Glutamatergic neuron (in vitro differentiated cells): ENCODE measurements at places on chromosomes 11 and 22.

DNA sequence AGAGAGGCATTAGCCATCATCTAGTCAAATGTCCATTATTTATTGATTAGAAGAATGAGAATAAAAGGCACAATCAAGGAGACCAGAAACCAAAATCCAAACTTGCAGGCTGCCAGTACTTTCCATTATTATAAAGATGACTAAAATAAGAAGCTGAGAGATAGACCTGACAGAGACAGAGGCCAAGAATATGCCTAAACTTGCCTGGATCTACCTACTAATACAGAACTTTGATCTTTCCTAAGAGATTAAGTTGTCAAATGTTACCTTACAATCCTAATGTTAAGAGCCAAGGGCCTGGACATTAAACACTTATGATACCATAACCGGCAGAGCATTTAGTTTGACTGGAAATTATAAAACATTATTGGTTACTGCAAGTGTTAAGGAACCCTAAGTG is 6.2 kb downstream of the LGR4 start:
- DNase-seq = no peak

DNA sequence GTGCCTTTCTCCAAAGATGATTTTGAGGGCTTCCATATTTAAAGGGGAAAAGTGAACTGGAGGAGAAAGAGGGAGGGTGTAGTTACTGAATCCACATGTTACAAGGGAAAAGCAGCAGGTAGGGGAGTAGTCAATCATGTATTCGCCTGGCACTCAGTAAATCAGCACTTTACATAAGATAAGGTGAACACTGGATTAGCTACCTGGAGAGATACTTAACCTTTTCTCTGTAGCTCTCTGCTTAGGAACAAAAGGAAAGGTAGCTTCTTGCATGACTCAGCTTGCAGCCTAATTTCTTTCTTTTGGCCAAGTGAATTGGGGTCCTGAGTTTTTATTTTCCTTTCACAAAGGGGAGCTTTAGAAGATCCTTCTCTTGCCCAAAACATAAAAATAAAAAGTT is 43.3 kb upstream of the PHF21B start:
- no peak for DNase-seq

DNA sequence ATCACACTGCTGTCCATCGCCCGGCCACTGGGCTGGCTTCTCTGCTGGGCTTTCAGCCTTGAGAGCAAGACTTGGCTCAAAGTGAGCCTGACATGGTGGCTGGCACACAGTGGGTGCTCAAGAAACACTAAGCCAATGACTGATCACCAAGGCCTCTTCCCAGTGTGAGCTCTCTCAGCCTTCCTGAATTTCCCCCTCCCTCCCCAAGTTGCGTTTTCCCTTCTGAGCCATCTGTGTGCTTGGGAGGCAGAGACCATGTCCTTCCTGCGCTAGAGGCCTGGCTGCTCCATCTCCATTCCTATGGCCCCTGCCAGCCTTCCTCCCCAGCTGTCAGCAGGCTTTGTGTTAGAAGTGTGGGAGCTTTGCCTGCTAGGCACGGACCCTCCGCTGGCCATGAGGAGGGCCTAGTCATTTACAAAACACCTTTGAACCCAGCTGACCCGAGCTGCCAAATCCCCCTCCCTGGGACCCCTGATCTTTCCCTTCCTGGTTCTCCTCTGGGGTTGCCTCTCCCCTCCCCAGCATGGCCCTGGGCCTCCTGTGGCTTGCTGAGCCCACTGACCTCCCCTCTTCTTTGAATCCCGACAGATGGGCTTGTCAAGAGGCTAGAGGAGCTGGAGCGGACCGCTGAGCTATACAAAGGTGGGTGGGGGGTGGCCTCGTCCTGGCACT is 13.2 kb downstream of the PICK1 start:
- DNase-seq = no peak

DNA sequence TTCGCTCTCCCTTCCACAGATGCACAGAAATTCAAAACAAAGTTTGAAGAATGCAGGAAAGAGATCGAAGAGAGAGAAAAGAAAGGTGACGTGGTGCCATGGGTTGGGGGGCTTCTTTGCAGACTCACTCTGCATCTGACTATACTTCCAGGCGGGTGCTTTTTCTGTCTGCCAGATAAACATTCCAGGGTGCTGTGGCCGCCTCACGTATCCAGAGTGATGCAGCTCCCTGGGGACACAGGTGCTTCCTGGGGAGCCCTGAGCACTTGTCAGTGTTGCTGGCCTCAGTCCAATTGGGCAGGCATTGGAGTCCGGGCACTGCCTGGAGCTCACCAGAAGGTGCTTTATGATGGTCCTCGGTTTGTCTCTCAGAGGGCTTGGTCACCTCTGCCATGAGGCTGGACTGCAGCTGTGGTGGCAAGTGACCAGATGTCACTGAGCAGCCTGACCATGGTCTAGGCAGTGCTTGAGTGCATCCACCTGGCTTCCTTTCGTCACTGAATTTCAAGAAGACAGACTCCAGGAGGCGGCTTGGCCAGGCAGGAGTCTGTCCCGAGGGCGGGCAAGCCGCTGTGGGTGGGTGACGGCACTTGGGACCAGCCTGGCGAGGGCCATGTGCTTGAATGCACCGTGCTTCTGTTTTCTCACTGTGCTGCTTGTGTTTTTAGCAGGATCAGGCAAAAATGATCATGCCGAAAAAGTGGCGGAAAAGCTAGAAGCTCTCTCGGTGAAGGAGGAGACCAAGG is 5.1 kb upstream of the ZDHHC8 start:
- no peak for DNase-seq

GRCh38 chr11:130721023-130721681 is 195.1 kb downstream of the SNX19 start:
- no peak for DNase-seq

DNA sequence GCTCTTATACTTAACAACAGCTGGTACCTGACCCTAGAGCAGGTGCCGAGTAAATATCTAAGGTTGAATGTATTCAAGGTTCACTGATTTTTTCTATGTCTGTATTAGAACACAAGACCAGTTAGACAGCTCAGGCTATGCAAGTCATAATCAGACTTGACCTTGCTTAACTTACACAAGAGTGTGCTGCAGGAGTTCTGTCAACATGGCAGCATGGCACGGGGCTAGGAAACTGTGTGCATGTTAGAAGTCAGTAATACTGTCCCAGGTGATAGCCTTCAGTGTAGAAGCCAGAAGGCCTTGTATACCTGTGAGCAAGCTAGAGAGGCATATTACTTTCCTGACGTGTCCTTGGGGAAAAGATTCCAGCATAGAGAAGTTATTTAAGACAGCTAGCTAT is 253.1 kb downstream of the FAT3 start:
- DNase-seq = no peak

- no peak for DNase-seq
Measured at GRCh38 chr11:70415191-70415590, 16.9 kb downstream of the CTTN start.

- no peak for DNase-seq
Measured at GRCh38 chr11:65617990-65618751, 2.6 kb downstream of the PCNX3 start.

GRCh38 chr11:61928606-61929005 is 11.2 kb upstream of the RAB3IL1 start:
- no peak for DNase-seq

DNA sequence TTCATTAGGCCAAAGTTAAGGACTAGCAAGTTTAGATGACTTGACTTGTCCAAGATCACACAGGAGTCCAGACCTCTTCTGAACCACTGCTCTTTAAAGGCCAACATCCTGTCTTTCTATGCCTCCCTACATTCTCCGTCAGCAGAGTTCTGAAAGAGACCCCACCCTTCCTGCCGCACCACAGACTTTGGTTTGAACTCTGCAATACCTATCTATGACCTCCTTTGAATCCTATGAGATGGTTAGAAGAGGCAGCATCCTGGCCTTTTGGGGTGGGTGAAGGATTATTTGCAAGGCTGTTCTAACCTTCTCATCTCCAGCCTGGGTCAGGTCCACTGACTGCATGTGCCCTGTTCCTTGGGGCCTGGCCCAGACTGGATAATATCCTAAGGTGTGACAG is 4.3 kb upstream of the RRM1 start:
- DNase-seq = no peak

DNA sequence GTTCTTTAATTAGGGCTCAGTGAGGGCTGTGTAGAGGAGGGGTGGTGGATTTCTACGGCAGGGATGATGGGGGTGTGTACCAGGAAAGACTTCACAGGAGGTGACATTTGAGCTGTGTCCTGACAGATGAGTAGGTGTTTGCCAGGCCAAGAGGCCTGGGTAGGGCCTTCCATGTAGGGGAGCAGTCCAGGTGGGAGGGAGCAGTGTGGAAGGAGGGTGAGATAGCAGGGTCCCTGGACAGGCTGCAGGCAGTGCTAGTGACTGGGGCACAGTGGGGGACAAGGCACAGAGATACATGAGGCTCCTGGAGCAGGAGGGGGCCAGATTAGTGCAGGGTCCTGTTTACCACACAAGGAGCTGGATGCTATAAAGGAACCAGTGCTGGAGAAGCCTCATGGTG is 147.9 kb upstream of the CADM1 start:
- no peak for DNase-seq

- DNase-seq = no peak
Measured at GRCh38 chr11:66124564-66124963, 54.5 kb downstream of the PACS1 start.

GRCh38 chr11:94546162-94546470 is 2.4 kb downstream of the FUT4 start:
- no peak for DNase-seq

GRCh38 chr22:28047740-28048139 is 128.7 kb upstream of the PITPNB start:
- no peak for DNase-seq

- DNase-seq = no peak
Measured at GRCh38 chr11:15958910-15959309, 397.4 kb downstream of the SOX6 start.

- DNase-seq = no peak
Measured at GRCh38 chr22:19397734-19398104, 33.8 kb downstream of the HIRA start.

DNA sequence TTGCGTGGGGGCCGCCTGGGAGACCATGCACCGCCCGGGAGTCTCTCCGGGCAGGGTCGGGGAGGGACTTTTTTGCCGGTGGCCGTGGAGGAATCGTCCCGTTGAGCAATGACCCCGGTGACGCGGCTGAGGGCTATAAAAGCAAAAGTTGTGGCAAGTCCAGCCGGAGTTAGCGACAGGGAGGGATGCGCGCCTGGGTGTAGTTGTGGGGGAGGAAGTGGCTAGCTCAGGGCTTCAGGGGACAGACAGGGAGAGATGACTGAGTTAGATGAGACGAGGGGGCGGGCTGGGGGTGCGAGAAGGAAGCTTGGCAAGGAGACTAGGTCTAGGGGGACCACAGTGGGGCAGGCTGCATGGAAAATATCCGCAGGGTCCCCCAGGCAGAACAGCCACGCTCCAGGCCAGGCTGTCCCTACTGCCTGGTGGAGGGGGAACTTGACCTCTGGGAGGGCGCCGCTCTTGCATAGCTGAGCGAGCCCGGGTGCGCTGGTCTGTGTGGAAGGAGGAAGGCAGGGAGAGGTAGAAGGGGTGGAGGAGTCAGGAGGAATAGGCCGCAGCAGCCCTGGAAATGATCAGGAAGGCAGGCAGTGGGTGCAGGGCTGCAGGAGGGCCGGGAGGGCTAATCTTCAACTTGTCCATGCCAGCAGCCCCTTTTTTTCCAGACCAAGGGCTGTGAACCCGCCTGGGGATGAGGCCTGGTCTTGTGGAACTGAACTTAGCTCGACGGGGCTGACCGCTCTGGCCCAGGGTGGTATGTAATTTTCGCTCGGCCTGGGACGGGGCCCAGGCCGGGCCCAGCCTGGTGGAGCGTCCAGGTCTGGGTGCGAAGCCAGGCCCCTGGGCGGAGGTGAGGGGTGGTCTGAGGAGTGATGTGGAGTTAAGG is at the start of gene NEAT1:
TSS of gene NEAT1 (plus strand) at position 166 of the 883 bp plus-strand sequence.
- peak; percentile 85 for DNase-seq

GRCh38 chr11:118705791-118706545 is 26.5 kb upstream of the TREH start:
- no peak for DNase-seq
